Mesenteric fat pad (tissue), 1 donor: ENCODE measurements at places on chromosomes 5 and 9. TPM values are rescaled to one million over a fixed set of nuclear protein-coding genes. Genes with fewer than 3 reads are reported as not detected.

CNTNAP3B gene
- 20.1 TPM for total RNA-seq

DNA sequence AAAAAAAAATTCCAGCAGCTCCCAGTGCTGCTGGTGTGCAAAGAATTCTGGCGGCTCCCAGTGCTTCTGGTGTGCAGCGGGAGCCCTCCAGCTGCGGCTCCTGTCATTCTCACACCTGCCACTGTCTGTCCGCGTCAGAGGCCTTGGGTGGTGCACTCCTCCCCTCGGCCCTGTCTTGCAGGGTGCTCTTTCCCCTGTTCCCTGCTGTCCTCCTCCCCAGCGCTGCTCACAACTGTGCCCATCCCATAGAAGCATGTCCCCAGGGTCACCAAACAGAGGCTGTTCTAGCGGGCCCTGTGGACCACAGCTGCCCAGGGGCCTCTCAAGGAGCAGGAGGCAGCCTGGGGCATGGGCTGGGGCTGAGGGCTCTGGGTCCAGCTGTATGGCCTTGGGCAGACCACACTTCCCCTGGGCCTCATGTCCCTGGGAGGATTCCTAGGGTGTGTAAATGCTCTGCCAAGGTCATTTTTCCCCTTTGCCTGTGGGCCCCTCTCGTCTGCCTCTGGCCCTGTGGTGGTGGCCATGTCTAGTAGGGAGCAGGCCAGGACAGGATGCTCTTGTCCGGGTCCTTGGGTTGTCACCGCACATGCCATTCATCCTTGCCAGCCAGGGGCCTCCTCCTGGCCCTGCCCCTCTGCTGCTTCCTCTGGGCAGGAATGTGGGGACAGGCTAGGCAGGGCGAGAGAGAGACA lies 68.2 kb downstream of the PHF2 start:
- DNase-seq = peak; percentile 65

DNA sequence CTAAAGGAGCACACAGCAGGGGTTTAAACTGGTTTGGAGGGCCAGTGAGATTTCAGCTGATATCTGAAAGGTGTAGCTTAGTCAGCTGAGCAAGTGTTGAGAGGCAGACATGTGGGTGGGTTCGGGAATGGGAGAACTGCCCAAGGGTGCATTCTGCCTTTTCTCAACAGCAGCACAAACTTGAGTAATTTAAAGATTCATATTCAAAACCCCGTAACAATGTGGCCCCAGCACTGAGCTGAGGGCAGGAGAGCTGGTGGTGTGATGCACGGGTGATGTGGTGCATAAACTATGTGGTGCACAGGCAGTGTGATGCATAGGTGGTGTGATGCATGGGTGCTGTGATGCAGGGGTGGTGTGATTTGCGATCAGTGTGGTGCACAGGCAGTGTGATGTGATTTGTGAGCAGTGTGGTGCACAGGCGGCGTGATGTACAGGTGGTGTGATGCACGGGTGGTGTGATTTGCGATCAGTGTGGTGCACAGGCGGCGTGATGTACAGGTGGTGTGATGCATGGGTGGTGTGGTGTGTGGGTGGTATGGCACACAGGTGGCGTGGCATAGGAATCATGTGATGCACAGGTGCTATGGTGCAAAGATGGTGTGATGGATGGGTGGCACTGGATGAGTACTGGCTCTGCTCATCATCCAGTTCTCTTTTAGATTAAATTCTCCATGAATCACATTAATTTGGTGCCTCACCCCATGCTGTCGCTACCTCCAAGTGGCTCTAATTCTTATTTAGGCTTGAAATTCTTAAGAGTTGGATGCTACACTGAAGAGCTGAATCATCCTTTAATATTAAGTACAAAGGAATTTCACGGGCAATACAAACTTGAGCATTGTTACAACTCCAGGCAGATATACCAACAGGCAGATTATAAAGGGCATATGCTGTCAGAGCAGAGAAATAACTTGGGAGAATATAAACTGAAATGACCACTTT lies 53.6 kb downstream of the DAP start:
- DNase-seq = no peak

OR1Q1 gene
- total RNA-seq = not detected

GRCh38 chr5:119811458-119811857 lies 182.1 kb downstream of the FAM170A start:
- no peak for DNase-seq

GRCh38 chr5:5739490-5739945 lies 317.0 kb downstream of the ICE1 start:
- no peak for DNase-seq

GRCh38 chr9:136251264-136252115 lies 5.9 kb upstream of the QSOX2 start:
- no peak for DNase-seq

- DNase-seq = no peak
These were observed 26.6 kb upstream of the IL17B start for GRCh38 chr5:149405550-149406202.

GRCh38 chr5:133376986-133377385 lies 235.4 kb downstream of the FSTL4 start:
- peak; percentile 20 for DNase-seq

DNA sequence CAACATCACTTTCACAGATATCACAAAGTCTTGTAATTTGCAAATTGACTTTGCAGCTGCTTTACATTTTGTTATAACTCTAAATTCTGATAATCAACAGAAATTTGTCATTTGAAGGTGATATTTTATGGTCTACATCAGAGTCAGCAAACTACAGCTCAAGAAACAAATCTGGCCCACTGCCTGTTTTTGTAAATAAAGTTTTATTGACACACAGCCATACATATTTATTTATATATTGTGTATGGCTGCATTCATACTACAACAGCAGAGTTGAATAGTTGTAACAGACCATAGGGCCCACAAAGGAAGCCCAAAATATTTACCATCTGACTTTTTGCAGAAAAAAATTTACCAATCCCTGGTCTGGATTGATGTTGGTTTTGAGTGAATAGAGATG lies 87.0 kb upstream of the GRIA1 start:
- DNase-seq = no peak

DNA sequence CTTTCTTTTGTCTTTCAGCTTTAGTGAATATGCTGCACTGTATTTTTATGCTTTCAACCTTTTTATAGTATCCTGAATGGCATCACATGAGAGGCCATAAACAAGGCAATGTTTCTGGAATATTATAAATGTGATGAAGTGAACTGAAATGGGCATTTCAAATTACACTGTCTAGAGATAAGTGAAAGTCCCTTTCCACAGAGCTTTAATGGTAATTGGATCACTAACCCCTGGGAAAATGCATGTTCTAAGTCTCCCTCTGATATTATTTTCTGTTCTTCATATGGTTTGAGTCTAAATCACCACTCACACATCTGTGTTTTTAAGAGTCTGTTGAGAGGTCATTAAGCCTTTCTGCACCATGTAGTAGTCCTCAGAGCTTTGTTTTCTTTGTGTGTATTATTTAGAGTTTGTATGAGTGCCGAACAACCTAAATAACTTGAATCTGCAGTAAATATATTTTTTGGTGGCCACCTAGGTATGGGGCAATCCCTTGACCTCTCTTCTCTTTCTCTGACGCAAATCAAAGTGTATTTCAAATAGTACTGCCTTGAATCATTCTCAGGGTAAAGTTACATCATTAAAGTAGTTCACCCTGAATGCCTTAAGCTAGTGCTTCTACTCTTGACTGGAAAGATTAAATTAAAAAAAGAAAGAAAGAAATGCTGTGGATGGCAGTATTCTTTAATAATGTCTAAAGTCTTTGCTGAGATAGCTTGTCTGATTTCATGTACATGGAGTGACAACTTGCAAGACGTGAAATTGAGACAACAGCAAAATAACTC lies 1931.0 kb upstream of the CDH6 start:
- no peak for DNase-seq

GRCh38 chr9:123784518-123784917 lies 145.4 kb downstream of the DENND1A start:
- DNase-seq = no peak

GRCh38 chr5:150574818-150575547 lies 65.5 kb upstream of the SYNPO start:
- DNase-seq = no peak

GRCh38 chr9:115393976-115394775 lies 276.2 kb upstream of the TNC start:
- no peak for DNase-seq

DNA sequence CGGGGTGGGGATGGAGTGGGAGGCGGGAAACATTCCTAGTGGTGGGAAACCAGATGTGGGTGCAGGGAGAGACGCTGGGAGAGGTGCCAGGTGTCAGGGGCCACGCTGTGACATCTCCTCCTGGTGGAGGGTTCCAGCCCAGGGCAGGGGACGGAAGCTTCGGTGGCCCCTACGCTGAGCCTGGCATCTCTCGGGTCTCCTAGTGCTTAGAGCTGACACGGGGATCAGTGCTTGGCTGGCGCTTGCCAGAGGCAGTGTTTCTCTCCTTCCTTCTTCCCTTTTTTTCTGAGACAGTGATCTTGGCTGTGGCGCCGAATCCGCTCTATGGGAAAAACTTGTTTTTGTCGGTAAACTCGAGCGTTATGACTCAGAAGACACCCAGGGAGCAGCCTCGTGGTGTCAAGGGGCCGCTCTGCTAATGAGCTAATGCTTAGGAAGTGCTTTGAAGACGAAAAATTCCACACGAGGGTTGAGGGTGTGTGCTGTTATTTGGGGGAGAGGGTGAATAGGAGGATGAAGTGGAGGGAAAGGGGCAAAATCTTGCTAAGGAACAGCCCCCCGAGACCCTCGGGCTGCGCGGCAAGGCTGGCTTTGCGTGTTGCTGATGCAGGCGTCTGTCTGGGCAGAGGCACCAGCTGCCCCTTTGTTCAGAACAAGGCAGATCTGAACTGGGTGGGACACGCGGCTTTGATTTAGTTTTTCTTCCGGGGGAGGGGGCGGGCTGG lies 20.4 kb upstream of the IER5L start:
- no peak for DNase-seq

- DNase-seq = no peak
These were observed 158.6 kb upstream of the SHB start for GRCh38 chr9:38227656-38228055.

QRFP gene
- not detected for total RNA-seq

DNA sequence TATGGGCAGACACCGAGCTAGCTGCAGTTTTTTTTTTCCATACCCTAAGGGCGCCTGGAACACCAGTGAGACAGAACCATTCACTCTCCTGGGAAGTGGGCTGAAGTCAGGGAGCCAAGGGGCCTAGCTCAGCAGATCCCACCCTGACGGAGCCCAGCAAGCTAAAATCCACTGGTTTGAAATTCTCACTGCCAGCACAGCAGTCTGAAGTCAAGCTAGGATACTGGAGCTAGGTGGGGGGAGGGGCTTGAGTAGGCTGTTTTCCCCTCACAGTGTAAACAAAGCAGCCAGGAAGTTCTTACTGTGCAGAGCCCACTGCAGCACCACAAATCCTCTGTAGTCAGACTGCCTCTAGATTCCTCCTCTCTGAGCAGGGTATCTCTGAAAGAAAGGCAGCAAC lies 151.7 kb upstream of the HCN1 start:
- no peak for DNase-seq

DNA sequence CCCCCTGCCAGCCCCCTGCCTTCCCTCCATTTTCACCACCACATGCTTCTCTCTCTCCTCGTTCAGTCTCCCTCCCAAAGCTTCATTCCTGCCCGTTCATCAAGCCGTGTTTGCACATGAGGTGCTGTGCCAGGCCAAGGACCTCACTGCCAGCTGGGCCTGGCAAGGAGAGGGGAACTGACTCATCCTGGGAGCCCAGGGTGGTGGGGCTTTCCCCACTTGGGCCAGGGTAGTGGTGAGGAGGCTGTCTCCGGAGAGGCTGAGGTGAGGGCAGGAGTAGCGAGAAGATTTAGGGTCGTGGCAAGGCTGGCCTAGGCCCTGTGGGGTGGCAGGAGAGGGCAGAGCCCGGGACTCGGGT lies 30.4 kb upstream of the NOTCH1 start:
- DNase-seq = no peak

DNA sequence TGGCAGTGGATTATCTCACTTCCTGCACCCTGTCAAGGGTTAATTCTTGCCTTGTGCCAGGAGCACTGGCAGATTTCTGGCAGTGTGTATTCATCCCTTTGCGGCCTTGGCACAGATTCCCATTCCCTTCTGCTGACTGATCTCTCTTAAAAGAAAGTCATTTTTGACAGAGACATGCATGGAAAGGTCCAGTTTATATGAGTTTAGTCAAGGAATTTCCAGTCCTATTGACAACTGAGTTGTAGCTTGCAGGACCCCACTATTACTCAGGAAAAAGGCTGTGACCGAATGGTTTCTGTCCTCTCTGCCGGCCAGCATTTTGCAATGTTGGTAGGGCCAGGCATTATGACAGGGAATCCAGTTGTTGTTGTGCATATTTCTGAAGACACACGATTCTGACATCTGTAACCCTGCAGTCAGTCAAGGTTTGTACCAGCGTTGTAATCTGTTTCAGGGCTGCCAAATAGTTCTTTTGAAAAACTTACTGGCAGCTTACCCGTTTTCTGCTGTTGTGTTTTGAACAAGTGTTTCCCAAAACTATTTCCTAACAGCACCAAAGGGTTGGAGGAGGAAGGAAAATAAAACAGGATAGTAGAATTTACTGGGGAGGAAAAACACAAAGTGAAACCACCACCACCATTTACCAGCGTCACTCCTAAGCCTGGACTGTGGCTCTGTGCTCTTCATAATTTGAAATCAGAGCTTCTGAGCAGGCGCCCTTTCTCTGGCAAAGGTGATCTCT lies 243.4 kb upstream of the KLF4 start:
- DNase-seq = no peak

DNA sequence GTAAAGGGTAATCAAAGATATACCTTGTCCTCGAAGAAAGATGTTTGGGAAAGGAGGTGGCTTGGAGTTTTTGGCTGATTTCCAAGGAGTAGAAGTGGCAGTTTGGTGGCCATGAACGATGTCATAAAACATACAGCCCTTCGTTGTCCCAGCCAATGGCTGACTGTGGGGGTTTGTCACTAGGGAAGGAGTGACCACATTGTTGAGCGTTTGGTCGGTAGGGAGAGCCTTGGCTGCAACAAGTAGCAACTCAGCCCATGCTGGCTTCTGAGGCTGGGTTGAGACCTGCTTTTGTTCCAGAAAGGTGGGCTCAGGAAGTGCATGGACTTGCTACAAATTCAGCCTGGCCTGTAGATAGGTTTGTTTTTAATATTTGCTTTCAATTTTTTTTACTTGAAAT lies 128.3 kb downstream of the BOD1 start:
- no peak for DNase-seq

DNA sequence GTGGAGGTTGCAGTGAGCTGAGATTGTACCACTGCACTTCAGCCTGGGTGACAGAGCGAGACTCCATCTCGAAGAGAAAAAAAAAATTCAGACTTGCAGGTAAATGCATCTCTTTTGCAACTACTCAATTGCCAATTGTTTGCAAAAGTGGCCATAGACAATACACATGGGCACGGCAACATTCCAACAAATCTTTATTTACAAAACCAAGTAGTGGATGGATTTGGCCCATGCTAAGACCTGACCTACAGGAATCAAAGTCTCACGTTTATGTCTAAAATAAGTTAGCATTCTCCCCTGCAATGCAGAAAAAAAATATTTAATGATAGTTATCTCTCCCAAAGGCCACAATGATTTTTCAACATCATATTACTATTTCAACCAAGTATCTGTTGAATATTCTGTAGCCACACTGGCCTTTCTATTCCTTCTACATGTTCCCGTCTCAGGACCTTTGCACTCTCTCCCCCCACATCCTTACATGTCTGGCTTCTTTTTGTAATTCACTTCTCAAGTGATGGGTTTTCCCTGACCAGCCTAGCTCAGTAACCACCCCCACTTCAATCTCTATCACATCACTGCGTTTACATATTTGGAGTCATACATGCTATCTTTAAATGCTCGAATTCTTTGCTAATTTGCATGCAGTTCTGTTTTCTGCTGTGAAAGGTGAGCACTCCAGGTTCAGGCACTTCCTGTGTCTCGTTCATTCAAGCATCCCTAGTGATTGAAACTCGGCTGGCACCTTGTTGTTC lies 54.2 kb downstream of the FNBP1 start:
- no peak for DNase-seq

- no peak for DNase-seq
These were observed 131.0 kb downstream of the ADAMTS16 start for GRCh38 chr5:5270958-5271785.
